ENCODE measurements at places on chromosomes 16 and 17. TPM values are rescaled to one million over a fixed set of nuclear protein-coding genes. Genes with fewer than 3 reads are reported as not detected.

GRCh38 chr17:16261049-16261448 lies 44.0 kb downstream of the PIGL start:
- no peak for DNase-seq

Gene NPIPB9
- 10.6 TPM for total RNA-seq

DNA sequence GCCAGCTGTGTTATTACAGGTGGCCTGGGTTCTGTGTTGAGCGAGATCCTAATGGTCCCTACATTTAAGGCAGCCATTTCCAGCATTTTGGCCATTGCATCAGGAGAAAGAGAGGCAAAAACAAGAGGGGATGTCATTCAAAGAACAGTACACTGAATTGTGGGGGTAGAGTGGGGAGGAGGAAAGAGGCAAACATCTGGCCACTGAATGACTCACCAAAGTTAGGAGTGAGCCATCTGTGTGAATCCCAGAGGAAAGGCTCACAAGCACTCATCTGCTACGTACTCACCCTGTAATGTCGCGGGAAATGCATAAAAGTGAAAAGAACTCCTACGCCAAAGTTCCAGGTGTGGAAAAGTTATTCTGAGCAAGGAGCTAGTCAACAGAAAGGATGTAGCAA lies 16.7 kb downstream of the KRABD2 start:
- no peak for DNase-seq

DNA sequence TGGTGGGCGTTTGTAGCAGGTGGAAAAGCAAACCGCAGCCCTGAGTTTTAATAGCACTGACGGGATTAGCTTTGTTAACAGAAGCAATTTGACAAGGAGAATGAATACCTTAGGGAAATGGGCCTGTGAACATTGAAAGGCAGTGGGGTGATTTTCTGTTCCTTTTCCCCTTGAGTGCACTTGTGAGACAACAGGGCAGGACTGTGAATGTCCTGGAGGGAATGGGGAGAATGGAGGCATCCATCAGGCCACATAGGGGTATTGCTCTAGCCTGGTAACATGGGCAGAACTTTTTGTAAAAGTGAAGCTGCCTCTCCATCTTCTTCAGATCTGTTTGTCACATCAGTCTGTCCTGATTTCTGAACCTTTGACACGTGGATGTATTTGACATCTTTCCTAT lies 26.2 kb downstream of the USP43 start:
- no peak for DNase-seq

All from stomach (tissue), 19 donors.